ENCODE measurements at places on chromosomes 12 and 14.

DNA sequence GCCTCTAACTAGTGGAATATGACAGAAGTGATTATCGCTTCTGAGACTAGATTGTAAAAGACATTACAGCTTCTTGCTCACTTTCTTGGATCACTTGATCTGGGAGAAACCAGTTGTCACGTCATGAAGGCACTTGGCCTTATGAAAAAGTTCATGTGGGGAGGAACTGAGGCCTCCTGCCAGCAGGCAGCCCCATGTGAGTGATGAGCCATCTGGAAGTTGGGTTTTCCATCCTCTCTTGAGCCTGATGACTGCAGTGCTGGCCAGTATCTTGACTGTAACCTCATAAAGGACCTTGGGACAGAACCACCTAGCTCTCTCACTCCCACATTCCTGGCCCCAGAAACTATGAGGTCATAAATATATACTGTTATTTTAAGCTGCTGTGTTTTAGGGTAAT, 28.0 kb downstream of the TTLL5 start:
- DNase-seq = no peak

- no peak for DNase-seq
Observed at GRCh38 chr12:124640056-124640455, 72.6 kb upstream of the NCOR2 start.

GRCh38 chr14:81473456-81474147, 60.1 kb downstream of the SEL1L start:
- no peak for DNase-seq

- DNase-seq = no peak
Observed at GRCh38 chr12:46891306-46891705, 65.5 kb upstream of the SLC38A4 start.

GRCh38 chr12:49527361-49528130, 11.3 kb upstream of the KCNH3 start:
- DNase-seq = no peak

DNA sequence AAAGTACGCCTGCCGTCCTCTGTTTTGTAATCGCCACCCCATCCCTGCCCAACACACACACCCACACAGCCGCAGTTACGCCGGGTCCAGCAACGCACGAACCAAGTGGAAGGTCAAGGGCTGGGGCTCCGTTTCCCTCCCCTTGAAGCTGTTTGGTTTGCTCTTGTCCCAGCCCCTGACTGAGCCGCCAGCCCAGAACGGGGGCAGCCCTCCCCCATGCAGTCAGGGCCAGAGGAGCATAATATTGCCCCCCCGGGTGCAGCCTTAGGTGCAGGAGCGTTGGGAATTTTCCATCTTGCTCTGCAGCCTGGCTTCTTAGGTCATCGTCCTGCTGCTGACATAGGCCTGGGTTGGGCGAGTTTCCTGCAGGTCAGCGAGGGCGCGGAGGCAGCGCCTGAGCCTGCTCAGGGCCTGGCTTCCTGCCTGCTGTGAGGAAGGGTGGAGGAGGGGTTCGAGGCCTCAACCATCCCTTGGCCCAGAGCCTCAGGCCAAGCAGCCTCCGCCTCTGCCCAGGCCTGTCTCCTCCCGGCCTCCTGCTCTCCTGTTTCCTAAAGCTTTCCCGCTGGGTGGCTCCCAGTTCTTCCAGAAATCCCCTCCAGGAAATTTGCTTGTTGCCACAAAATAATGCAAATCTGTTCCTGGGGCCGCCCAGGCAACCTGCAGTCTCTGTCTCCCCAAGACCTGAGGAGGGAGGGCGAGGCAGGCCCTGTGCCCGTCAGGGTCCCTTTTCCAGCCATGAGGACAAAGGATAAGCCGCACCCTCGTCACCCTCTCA, 44.5 kb downstream of the PSMA6 start:
- no peak for DNase-seq
